ENCODE measurements at places on chromosomes 16 and 17. TPM values are rescaled to one million over a fixed set of nuclear protein-coding genes. Genes with fewer than 3 reads are reported as not detected.

DNA sequence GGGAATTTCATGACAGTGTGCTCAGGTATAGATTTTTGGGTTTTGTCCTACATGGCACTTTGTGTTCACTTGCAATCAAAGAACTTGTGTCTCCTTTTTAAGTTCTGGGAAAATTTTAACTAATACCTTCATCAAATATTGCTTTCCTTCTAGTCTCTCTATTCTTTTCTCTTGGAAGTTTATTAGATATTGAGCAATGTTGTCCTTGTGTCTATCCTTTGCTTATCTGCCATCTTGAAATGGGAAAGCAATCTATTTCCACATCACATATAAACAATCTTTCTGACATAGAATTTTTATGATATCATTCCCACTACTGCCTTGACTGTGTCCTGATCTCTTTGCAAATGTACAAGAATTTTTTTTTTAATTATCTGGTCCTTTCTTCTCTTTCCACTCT is 4.4 kb upstream of the ABCA9 start:
- DNase-seq, result no peak

DNA sequence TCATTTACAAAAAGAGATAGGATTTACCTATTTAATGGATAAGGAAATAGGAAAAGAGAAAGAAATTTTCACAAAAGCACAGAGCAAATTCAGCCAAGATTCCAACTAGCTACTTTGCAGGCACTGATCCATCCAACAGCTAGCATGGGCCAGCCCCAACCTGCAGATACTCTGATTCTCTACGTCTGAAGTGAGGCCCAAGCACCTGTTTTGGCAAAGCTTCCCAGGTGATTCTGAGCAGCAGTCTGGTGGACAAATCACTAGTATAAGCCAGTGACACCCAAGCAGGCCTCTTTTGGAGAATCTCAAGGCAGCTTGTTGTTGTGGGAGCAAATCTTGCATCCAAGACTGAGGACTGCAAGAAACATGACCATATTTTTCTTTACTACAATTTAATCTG is 20.9 kb upstream of the CALB2 start:
- DNase-seq, result no peak

ZPBP2 gene
- not detected for total RNA-seq

DNA sequence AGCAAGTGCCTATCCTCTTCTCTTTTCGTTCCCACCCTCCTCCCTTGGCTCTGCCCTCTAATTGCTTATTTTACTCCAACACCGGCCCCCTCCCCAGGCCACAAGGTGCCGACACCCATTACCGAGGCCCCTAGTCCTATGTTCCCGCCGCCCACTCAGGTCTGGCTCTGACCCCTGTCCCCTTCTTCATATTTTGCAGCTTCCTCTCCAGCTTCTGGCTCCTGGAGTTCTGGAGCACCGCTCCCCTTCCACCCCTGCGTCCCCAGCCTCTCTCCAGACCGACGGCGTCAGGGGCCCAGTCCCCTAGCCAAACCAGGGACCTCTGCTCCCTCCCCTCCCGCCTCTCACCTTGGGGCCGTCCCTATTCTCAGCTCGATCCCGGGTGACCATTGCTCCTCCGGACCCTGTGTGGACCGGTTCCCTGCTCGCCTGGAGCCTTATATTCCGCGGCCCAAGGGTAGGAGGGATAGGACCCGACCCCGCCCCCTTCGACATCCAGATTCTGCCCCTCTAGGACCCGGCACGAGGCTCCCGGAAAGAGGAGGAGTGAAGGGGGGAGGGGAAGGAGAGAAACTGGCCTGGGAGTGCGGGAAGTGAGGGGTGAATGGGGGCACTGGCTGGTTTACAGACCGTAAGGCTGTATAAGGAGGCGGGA is at the start of gene HES7:
Gene HES7 (minus strand): TSS at position 412 of the 655 bp plus-strand sequence. CDS start 22 bp downstream, at position 390.
- DNase-seq, result no peak

NPIPA3 gene
- total RNA-seq, result 1.2 TPM

PRSS53 gene
- total RNA-seq, result 2.2 TPM

DNA sequence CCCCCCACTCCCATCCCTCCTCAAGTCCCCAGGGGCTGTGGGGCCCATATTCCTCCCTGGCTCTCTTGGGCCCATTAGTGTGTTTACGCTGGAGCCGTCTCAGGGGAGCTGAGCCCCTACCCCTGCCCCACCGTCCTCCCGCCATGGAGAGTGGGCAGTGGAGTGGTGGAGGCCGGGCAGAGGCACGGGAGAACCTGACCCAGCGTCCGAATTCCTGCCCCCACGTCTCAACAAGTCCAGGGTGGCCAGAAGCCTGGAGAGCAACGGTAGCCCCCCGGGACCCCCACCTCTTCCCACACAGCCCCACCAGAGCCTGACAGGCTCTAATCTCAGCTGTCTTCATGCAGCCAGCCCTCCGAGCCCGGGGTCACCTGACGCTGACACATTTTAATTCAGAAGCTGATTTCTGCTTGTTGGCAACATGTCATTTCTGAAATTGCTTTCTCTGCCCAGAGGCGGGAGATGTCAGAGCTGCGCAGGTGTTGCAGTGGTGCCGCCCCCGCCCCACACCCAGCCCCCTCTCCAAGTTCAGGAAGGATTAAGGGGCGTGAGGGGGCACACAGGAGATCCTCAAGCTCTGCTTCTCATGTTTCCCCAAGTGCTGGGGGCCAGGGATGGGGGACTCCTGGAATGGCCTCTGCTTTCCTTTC is 32.6 kb downstream of the WNT9B start:
- no peak for DNase-seq

FSCN2 gene
- 0.51 TPM for total RNA-seq

GRCh38 chr16:35732046-35732810 is 2272.8 kb downstream of the TP53TG3F start:
- no peak for DNase-seq

DNA sequence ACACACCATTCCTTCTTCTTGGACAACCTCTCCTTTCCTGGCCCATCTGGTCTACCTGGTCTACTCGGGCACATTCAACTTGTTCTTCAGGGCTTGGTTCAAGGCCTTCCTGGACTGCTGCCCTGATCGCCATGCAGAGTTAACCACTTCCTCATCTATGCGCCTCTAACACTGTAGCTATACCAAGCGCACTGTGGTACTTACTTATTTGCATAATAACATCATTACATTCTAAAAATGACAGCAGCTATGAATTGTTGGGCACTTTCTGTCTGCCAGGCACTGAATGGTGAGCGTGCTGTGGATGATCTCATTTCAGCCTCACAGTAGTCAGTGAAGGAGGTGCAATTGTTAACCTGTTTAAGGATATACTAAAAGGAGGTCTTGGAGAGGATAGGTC is 66.9 kb upstream of the SDK2 start:
- no peak for DNase-seq

MFAP4 gene
- total RNA-seq, result not detected

- DNase-seq, result no peak
Measured at GRCh38 chr17:17669580-17670235, 11.6 kb upstream of the RAI1 start.

- no peak for DNase-seq
Measured at GRCh38 chr16:65042438-65043365, 79.2 kb downstream of the CDH11 start.

DNA sequence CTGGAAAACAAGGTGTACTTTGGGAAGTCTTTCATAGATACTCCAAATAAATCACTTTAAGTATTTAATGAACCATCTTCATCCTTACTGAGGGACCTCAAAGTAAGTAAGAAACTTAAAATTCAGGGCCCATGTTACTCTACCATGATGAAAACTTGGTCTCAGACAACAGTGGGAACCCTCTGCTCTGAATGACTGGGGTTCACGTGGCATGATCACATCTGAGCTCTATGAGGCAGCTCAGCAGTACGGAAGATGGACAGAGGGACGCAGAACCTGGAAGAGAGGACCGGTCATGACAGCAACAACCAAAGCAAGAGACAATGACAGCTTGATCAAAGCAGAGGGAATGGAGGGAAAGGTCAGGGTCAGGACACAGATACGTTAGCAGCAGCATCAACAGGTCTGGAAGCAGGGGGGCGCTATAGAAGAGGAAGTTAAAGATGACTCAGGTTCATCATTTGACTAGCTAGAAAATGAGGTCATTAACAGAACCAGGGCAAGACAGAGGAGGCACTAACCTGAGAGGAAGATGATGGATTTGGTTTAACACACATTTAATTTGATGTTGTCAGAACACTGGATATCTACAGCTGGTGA is 9.5 kb downstream of the XPO6 start:
- DNase-seq, result no peak

C16orf89 gene
- not detected for total RNA-seq

DNA sequence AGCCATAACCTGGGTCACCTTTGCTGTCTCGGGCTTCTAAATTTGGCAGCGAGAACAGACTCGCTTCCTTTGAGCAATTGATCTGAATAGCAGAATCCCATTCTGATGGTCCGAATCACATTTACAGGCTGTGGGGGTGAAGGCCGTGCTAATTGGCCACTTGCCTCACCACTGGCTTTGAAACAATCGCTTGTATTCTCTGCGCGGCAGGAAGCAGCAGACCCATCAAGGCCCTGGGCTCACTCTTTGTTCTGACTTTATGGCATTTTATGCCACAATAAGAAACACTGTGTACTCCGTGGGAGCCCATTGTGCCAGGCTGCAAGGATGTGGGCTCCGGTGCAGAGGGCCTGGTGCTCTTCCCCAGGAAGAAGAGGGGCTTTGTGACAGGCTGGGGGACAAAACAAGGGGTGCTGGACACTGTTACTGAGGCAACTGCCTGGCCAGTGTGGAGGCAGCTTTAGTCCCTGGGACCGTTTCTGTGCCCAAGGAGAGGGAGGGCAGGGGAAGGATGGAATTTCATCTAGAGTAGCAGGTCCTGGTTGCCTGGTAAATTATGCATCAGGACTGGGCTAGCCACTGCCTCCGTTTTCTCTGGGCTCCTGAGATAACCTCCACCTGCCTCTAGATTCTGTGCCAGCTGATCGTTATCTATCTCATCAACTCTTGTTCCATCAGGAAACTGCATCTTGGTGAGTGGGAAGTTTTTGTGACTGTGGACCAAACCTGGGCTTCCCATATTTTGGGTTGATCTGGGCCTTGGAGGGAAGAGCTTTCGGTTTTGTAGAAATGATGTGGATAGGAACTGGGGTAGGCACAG is 78.5 kb downstream of the MRC2 start:
- DNase-seq, result no peak

ABCC3 gene
- total RNA-seq, result 6.3 TPM

- DNase-seq, result no peak
Measured at GRCh38 chr16:29198731-29199521, 207.6 kb downstream of the NPIPB11 start.

DNA sequence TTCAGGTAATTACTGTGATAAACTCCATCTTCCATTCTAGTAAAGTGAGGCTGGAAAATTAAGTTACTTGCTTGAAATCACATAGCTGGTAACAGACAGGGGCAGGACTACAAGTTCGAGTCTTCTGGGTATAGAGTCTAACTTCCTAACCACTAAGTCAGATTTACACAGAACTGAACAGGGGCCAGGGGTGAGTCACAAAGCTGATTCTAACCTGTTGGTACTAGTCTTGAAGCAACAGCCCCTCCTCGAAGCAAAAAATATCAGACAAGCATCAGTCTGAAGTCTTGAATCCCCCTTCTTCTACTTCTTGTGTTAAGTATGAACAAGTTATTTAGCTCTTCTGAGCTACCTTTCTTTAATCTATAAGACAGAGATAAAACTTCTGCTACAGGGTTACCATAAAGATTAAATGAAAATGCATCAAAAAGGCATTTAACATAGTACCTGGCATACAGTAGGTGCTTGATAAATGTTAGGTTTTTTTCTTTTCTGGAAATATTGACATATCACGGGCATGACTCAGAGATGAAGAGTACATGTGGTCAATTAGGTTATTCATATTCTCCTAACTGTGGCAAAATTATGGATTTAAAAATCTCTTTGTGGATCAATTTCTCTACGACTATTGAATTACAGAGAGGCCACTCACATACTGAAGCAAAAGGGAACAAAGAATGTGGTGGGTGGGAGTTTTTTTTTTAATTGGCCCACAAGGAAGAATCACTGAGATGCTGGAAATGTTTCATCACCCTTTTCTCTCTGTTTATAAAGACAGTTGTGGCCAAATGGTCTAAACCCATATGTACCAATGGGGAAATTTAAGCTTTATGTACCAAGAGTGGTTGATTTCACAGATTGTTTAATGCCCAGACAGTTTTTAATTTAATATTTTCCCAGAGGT is 266.9 kb upstream of the DYNLRB2 start:
- DNase-seq, result no peak

- no peak for DNase-seq
Measured at GRCh38 chr16:55136356-55137150, 187.4 kb upstream of the IRX6 start.

DHX8 gene
- 26.6 TPM for total RNA-seq

GRCh38 chr16:87979352-87979751 is 28.1 kb downstream of the BANP start:
- DNase-seq, result no peak

ITGAD gene
- total RNA-seq, result not detected

- DNase-seq, result no peak
Measured at GRCh38 chr16:88473666-88474534, 20.8 kb downstream of the ZFPM1 start.

DNA sequence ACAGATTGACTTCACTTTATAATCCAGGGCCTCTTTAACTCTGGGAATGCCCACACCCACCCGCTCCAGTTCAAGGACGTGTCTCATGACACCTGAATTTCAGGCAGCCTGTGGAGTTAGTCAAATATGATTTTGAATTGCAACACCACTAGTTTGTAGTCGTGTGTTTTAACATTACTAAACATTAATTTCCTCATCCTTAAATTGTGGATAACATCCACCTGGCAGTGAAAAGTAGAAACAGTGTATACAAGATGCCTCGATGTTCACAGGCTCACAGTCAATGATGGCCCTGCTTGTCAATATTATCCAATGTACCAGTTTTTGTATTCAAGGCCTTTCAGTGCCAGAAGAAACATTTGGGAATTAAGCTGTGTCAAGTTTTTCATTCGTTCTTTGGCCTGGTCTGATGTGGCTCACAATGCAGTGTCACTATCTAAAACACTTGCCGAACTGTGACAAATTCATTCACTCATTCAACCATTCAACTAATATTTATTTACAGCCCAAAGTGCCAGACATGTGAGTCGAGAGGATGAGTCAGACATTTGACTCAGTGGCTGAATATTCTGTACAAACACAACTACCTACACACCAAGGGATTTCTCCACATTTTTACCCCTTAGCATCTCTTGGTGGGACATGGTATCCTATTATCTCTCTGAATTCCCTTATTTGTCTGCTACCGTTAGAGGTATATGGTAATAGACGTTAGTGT is 1.4 kb downstream of the MEIOB start:
- peak; percentile 74 for DNase-seq

GRCh38 chr16:89510526-89510925 is 2.3 kb downstream of the SPG7 start:
- no peak for DNase-seq
